ENCODE measurements at places on chromosomes 7 and 10.

- no peak for DNase-seq
Observed at GRCh38 chr7:31371621-31372020, 31.1 kb upstream of the NEUROD6 start.

DNA sequence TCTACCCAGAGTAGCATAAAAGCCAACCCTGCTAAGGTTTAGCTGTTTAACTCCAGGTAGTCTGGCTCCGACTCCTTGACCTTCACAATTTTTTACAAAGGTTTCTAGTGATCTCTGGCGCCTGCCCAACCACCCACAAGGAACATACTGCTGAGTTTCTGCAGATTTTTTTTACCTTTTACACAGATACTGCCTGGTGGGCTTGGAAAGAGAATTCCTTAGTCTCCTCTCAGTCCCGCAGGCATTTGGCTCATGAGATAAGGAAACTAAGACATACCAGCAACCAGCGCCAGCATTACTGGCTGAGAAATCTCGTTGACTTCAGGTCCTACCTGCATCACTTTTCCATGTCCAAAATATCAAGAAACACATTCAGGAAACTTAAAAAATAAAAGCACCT lies 51.1 kb upstream of the LYZL1 start:
- DNase-seq: no peak

- no peak for DNase-seq
Observed at GRCh38 chr7:55056577-55057480, 38.0 kb downstream of the EGFR start.

GRCh38 chr7:17996442-17997223 lies 31.0 kb downstream of the PRPS1L1 start:
- DNase-seq: no peak

DNA sequence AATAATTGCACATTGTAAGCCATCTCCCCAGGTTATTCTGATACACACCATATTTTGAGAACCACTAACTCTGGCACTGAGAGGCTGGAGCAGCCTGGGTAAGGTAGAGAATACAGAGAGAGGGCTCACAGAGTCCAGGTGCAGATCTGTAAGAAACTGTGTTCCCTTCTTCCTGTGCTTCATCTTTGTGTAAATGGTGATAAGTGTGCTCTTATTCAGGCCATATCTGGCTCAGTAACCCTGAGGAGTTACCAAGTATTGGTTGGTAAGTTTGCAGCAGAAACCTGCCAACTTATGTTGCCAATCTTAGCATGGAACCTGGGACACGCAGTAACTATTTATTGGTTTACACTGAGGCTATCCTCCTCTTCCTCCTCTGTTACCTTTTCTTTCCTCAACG lies 16.2 kb upstream of the ICA1 start:
- DNase-seq: no peak

DNA sequence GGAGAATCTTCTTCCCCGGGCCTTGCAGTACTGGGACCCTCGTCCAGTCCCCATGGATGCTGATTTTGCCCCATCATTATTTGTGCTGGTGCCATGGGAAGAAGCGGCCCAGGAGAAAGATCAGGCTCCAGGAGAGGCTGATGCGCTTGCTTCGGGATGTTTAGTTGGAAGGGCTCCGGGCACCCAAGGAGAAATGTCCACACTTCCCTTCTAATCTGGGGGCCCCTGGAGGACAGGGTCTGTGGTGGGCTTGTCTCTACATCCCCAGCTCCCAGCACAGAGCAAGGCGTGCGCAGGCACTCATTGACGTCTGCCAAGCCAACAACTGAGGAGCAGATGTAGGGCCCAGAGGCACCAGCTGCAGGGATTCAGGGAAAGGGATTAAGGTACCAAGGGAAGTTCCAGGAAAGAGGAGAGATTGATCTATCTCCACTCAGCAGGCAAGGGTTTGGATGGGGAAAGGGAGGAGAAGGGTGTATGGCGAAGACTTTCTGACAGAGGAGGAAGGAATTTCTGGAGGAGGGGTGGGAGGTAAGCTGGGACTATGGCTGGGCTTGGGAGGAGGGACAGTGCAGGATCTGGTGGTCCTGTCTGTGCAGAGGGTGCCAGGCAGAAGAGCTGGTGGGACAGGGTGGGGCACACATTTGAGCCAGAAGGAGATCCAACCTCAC lies 38.7 kb upstream of the LEP start:
- no peak for DNase-seq

GRCh38 chr10:103896225-103896624 lies 21.8 kb downstream of the STN1 start:
- no peak for DNase-seq

- no peak for DNase-seq
Observed at GRCh38 chr10:113523071-113523470, 29.8 kb upstream of the HABP2 start.

GRCh38 chr10:52774600-52775106 lies 2.1 kb upstream of the MBL2 start:
- no peak for DNase-seq

- DNase-seq: no peak
Observed at GRCh38 chr10:89450901-89451300, 36.5 kb downstream of the IFIT5 start.

- no peak for DNase-seq
Observed at GRCh38 chr7:73520673-73521635, 1.1 kb downstream of the BAZ1B start.

- DNase-seq: no peak
Observed at GRCh38 chr10:60910543-60910942, 33.4 kb downstream of the RHOBTB1 start.

All from central memory CD4-positive, alpha-beta T cell (primary cell).